ENCODE measurements at places on chromosomes 2 and 18.

DNA sequence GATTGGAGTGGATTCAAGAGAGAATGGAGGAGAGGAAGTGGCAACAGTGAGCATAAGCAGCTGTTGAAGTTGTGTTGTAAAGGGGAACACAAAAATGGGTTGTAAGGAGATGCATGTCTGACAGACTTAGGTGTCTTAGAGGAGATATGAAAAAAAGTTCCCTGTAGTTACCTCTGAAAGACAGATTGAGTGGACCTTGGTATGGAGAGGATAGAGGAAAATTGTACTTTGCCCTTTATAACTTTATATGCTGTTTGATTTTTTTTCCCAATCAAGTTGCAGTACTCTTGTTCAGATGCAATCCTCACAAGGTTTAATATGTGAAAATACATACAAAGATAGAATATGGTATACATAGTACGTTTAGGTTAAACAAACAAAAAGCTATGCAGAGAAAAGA lies 73.6 kb downstream of the LYPD6B start:
- no peak for DNase-seq

- DNase-seq: no peak
These were observed 88.4 kb downstream of the DSEL start for GRCh38 chr18:67428158-67428557.

- DNase-seq: no peak
These were observed 209.0 kb downstream of the DYM start for GRCh38 chr18:49251451-49251850.

GRCh38 chr18:26654616-26655524 lies 106.5 kb upstream of the KCTD1 start:
- DNase-seq: no peak

GRCh38 chr2:61853086-61853846 lies 594 bp downstream of the FAM161A start:
- peak; percentile 15 for DNase-seq

DNA sequence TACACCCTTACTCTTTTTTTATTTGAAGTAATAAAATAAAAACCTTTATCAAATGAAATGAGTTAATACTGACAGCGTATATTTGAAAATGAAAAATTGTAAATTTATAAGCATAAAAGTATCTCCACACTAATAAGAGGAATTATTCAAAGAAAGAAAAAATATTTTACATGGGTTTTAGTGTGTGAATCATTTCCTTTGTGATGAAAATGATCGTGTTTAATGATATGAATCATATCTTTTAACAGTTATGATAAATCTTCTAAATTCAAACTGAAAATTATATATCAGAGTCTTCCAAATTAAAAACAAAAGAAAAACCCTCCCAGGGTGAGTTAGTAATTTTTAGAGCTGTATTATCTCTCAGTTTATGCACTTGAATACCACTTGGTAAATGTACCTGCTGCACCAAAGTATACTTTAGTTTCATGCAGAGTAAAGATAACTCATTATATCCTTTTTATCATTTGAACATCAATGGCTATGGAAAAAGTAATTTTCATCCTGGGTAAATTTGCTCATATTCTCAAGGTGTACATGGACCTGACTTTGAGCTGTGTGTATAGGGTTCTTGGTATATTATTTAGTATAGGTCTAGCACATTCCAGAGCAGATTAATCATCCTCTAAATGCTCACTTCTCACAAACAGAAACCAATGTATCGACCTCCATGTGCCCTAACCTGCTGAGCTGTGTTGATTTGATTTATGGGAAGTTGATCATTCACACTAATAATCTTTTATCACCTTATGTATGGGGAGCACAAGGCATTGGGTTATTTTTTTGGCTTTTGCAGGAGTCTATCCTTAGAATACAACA lies 98.7 kb upstream of the VWC2L start:
- no peak for DNase-seq

GRCh38 chr2:239462671-239463506 lies 62.1 kb upstream of the HDAC4 start:
- DNase-seq: no peak

DNA sequence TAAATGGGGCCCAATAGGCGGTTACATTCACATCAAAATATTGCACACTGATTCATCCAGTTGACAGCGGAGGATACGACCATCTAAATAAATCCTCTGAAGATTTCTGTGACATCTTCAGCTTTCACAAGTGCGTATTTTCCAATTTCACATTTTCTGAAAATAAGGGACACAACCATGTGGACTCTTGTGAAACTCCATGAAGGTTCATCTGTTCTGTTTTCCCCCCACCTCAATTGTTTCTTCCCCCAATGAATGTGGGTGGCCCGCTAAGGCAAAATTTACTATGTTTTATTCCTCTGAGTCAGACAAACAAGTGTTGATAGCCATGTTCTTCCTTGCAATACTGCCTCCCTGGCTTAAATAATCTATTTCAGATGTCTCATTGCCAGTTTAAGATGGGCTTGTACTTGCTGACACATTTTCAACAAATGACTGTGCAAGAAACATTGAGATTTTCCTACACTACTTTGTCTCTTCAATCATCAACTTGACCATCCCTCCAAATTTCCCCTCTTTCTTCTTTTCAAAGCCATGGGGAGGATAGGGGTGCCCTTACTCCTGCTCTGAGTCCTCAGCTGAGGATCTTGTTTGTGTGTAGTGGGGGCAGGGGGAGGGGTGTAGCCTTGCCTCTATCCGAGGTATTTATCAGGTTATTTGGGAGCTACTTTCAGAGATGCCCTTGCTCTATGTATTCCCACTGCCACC lies 78.2 kb downstream of the BCL11A start:
- DNase-seq: no peak

DNA sequence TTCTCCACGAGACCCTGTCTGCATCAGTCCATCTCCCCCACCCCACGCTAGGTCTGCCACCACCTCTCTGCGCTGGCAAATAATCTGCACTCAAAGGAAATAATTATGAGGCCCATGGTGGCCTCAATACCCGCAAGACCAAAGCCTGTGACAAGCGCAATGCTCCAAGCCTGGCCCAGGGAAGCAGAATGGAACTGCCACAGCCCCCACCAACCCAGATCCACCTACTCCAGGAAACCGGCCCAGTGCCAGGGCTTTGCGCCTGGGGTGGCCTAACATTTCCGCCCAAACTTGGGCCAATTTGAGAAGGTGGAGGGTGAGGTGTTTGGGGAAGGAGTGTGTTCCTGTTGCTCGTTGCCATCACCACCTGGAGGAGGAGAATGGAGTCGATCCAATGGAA lies 26.0 kb upstream of the ATOH8 start:
- DNase-seq: no peak

DNA sequence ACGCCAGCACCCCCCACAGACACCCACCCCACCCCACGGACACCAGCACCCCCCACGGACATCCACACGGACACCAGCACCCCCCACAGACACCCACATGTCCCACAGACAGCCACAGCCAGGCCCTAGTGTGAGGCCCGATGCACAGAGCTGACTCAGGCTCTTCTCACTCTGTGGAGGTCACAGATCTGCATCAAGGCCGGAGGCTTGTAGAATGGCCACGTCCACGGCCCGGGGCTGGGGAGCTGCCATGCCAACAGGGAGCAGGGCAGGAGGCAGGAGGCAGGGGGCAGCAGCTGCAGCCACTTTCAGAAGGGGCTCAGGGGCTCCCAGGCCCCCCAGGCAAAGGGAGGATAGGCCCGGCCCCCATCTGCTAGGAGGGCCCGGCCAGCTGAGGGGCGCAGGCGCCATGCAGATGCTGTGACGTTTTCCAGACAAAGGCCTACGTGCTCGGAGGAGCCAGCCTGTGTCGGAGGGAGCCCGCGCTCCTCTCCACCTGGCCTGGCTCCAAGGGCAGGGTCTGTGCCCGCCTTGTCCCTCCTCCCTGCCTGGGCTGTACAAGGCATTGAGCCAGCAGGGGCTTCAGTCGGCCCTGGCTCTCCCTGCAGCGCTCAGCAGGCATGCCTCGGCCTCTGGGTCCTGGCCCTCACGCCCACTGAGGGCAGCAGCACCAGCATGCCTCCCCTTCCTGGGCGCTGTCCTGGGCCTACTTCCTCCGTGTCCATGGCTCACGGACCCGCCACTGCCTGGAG lies 249.0 kb downstream of the TWIST2 start:
- no peak for DNase-seq

DNA sequence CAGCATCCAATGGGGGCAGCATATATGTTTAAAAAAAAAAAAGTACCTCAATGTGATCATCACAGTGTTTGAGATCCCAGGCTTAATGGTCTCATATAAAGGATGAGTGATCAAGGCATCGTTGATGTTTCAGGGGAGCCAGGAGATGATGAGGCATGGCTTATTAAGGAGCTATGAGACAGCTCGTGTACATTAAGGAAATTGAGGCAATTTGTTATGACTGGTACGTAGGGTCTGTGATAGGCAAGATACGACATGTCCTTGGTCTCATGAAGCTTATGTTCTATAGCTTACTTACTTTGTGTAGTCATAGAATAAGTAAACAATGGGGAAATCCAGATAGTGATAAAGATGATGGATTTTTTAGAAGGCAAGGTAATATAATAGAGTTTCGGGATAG lies 49.1 kb upstream of the FAM171B start:
- DNase-seq: no peak

DNA sequence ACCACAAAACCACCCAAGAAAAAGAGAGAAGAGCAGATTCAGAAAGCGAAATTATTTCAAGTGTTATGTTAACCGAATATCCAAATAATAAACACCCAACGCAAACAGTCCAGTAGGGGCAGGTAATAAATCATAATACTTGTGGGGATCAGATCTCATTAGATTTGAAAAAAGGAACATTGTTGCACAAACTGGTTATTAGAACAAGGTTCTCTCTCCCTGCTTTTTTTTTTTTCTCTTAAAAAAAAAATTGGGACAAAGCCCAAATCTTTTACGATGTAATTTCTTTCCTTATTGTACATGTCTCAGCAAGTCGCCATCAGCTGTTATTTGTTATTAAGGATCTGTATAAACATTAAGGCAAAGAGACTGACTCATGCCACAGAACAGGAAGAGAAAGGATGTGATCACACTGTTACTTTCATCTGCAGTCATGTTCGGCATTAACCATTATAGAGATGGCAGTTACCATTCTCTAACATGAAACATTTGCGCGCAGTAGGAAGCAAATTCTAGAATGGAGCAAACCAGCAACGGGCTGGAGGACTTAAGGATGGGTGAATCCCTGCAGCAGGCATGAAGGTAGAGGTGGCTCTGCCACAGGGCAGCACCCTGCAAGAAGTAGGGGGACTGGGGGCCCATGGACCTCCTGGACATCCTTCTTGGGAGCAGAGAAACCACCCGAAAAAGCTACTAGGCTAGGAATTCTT lies 42.0 kb downstream of the EPHA4 start:
- no peak for DNase-seq

GRCh38 chr2:3625186-3625585 lies 30.3 kb downstream of the COLEC11 start:
- no peak for DNase-seq

GRCh38 chr2:119029297-119029696 lies 87.3 kb downstream of the MARCO start:
- DNase-seq: no peak

- no peak for DNase-seq
These were observed 10.5 kb upstream of the CLIP4 start for GRCh38 chr2:29104688-29105087.

- no peak for DNase-seq
These were observed 136.1 kb downstream of the GCA start for GRCh38 chr2:162480067-162480466.

Data from OCI-M1 (cell line).